ENCODE measurements at places on chromosomes 16 and 17. TPM values are rescaled to one million over a fixed set of nuclear protein-coding genes. Genes with fewer than 3 reads are reported as not detected.

The SMTNL2 gene
- total RNA-seq, result 4.5 TPM

The TBC1D3C gene
- total RNA-seq, result not detected

The BAHCC1 gene
- 0.58 TPM for total RNA-seq

The ADAD2 gene
- total RNA-seq, result 1.6 TPM

The KRTAP16-1 gene
- total RNA-seq, result not detected

The CARD14 gene
- total RNA-seq, result not detected

Data from H1 (cell line).